Activated CD8-positive, alpha-beta T cell treated with anti-CD3 and anti-CD28 coated beads for 36 hours (primary cell): ENCODE measurements at places on chromosomes 2 and 18. TPM values are rescaled to one million over a fixed set of nuclear protein-coding genes. Genes with fewer than 3 reads are reported as not detected.

The RAB6D gene
- total RNA-seq = not detected

The MAL gene
- 59.2 TPM for total RNA-seq

The RAPGEF4 gene
- 0.85 TPM for total RNA-seq

The TTLL4 gene
- 32.2 TPM for total RNA-seq

The TMEM169 gene
- 0.76 TPM for total RNA-seq
